ENCODE measurements at places on chromosomes 5 and 9.
A peak's percentile ranks its signal among the peaks of the same experiment; 100 is the strongest.

DNA sequence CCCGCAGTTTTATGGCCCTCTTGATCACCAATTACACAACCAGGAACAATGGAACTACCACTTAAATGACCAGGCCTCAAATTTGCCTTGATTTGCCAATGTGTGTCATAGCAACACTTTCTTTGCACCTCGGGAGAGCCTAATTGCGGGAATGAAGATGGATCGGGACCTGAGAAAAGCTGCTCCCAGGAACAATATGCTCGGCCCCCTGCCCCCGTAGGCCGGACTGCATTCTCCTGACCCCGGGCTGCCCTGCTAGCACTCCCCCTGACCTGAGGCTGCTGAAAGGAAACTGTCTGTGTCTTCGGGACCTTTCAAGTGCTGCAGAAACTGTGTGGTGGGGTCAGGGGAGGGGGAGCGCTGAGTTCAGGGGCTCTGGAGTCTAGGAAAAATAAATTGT, 294.3 kb upstream of the IRX1 start:
- DNase-seq: no peak

DNA sequence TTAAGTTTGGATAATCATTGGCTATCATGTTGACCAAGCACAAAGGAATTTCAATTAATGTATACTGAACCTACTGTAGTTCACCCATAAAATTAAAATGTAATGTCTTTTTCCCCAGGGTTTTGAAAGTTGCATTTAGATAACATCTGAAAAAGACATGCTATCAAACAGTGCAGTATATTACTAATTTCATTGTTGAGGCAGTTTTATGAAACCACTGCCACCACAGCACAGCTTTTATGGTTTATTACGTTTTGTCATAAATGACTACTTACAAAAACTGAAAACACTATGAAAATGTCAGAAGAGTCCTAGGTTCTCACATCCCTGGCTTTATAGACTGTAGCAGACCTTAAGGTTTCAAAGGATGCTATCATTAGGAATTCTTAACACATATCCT, 32.0 kb upstream of the HAPLN1 start:
- DNase-seq: no peak

- no peak for DNase-seq
Observed at GRCh38 chr5:118557251-118557661, 431.1 kb downstream of the DTWD2 start.

DNA sequence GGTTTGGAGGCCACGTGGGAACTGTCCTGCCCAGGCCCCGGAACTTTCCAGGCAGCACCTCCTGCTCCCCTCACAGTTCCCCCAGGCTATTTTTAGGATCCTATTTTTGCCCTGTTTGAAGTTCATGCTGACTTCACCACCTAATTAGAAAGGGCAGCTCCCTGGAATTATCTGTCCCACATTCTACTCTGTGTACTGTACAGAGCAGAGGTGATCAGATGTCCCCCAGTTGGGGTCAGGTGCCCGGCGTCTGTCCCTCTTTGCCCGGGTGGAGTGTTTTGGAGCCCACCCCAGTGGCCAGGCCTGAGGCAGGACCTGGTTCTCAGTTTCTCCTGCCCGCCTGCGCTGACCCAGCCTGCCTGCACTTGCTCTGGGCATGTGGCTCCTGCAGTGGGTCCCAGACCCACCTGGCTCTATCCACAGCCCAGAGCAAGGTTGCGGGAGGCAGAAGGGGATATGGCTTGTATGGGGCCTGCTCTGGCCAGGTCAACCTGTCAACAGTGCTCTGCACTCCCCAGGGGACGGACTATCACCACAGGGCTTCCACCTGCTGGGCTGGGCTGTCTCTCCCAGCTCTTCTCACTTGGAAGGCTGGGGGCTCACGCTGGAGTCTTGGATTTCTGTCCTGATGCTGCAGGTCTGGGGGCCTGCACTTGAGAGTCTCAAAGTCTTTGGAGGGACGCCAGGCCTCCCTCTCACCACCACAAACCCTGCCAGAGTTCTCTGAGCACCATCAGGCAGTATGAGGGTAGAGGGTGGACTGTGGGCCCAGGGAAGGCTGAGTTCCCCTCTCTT, 268.3 kb downstream of the GADD45G start:
- no peak for DNase-seq

DNA sequence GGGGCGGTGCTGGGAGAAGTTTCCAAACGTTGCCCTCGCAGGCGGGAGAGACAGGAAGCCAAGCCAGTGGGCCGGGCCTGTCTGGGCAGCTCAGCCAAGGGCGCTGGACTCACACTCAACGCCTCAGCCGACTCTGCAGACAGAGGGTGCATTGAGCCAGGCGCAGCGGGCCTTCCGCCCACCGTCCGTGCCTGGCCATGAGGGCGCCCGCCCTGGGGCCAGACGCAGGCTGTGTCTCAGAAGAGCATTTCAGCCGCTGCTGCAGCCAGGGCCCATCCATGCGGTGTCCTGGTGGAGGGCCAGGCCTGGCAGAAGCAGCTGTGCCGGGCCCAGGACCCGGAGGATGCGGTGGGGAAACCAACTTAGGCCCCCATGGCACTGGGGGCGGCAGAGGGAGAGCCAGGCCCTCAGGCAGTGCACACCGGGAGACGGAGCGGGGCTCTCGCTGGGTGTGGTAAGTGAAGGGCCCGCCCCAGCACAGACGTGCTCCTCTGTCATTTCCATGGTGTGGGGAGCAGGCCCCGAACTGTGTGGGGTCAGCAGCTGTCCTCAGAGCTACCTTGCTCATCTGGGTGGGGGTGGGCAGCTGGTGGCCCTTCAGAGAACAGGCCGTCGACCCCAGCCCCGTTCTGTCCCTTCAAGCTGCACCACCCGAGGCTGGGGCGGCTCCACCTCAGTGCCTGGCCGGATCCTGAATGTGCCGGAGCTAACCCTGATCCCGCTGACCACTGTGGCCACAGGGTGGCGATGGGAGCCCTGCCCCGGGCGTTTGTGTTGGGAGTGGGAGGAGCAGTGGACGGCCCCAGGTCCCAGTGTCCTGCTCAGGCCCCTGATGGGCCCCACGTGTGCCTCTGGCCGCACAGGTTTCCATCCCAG, 18.0 kb downstream of the DNLZ start:
- peak; percentile 62 for DNase-seq

GRCh38 chr5:180194410-180195345, 14.3 kb downstream of the RASGEF1C start:
- no peak for DNase-seq

- no peak for DNase-seq
Observed at GRCh38 chr5:147727200-147727599, 55.3 kb downstream of the JAKMIP2 start.

GRCh38 chr5:180330810-180331646, 22.1 kb downstream of the GFPT2 start:
- DNase-seq: peak; percentile 100

- peak; percentile 41 for DNase-seq
Observed at GRCh38 chr9:88998503-88998902, 7.2 kb downstream of the S1PR3 start.

GRCh38 chr5:2320611-2321010, 430.9 kb downstream of the IRX2 start:
- no peak for DNase-seq

- DNase-seq: no peak
Observed at GRCh38 chr5:38403406-38403805, 145.0 kb downstream of the EGFLAM start.

DNA sequence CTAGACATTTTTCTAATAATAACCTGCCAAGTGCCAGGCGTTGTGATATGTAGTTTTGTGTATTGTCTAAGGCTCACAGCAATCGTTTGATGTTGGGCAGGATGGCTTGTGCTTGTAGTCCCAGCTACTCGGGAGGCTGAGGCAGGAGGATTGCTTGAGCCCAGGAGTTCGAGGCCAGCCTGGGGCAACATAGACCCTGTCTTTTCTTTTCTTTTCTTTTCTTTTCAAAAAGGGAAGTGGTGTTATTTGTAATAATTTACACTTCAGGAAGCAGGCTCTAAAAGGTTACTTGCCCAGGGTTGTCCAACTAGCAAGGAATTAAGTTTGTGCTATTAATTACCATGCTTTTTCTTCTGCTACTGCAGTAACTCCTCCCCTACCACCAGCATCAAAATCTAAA, 3.2 kb downstream of the ZNF131 start:
- DNase-seq: no peak

DNA sequence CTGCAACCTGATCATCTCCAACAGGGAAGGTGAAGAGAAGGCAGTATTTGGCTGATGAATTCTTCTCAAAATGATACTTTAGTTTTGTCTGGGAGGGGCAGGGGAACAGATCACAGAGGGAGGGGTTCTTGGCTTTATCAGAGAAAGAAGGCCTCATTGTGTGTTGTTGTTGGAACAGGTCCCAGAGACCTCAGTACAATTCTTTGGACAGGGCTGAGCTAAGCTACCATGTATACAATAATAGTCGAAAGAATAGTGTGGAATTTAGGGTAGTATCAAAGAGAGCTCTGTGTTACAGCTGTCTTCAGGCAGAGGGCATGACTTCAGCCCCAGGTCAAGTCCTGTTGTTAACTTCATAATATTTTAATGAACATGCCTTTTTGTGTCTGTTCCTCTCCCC, 39.9 kb downstream of the ARHGAP26 start:
- DNase-seq: peak; percentile 43

- peak; percentile 99 for DNase-seq
Observed at GRCh38 chr9:121529237-121529987, 29.8 kb upstream of the GGTA1 start.

DNA sequence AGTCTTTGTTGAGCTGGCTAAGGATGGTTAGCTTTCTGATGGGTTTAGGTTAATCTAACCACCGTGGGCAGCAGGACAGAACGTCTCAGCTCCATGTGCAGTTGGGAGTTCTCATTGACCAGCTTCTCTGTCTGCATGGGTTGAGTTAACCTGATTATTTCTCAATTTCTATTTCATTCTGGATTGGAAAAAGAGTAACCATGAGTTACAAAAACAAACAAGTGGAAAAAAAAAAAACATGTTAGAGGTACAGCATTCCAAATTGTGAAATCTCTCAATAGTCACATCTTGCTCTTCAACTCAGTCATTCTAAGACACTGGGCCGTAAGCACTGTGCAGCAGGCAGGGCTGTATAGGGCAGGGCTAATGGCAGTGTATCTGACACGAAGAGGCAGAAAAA, 343.7 kb upstream of the KLF4 start:
- DNase-seq: peak; percentile 9

DNA sequence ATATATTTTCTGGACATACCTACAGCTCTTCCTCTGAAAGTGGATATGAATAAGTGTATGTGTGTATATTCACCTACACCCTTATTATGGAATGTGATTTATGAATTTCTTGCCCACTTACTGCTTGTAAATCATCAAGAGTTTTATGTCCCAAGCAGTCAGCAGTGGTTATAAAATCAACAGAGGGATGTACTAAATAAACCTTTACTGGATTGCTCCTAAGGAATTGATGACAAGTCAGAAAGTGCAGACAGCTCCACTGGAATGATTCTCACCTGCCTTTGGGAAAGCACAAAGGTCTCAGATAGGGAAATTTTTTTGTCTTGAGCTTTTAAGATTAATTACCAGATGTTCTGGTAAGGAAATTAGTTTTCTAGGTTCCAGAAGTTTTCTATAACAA, 9.3 kb downstream of the TMEM174 start:
- DNase-seq: no peak

DNA sequence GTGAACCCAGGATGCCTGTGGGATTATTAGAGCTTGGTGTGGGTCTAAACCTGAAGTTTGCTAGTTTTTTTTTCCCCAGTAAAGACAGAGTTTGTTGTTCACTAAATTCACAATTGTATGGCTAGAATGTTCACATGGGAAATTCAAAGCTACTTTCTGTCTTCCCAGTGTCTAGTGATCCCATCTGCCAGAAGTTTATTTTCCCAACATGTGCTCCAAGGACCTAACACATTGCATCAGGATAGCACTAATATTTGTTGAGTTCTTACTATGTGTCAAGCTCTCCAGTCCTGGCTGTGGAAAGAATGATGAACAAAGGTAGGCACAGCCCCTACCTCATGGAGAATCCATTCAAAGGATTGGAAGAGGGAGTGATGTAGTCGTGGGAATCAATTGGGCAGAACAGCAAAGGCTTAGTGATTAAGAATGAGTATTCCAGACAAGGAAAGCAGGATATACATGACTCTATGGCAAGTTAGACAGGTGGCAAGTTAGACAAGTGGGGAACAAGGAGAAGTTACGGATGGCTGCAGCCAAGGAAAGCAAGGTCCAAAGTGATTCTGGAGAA, 521.5 kb upstream of the WWC1 start:
- no peak for DNase-seq

DNA sequence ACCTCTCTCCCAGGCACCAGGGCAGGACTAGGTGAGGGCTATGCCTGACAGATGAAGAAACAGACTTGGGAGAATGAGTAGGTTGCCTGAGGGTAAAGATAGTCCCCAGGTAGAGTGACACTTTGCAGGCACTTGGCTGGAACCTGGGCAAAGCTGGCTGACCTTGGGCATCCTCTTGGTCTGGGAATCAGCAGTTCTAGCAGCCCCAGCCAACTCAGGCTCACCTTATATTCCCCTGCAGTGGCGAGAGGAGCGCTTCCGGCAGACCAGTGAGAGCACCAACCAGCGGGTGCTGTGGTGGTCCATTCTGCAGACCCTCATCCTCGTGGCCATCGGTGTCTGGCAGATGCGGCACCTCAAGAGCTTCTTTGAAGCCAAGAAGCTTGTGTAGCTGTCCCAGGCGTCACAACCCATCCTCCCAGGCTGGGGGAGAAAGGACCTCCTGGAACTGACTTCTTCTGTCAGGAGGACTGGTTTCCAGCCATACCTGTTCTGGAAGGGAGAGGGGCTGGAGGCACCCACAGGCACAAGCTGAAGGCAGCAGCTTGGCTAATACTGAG, 3.1 kb downstream of the TMED9 start:
- DNase-seq: no peak

GRCh38 chr9:2210201-2210600, 195.1 kb downstream of the SMARCA2 start:
- DNase-seq: peak; percentile 33

Data from fibroblast of the aortic adventitia (primary cell).